Left lung (tissue), 14 donors: ENCODE measurements at places on chromosomes 11 and 22. TPM values are rescaled to one million over a fixed set of nuclear protein-coding genes. Genes with fewer than 3 reads are reported as not detected.

Gene FJX1
- total RNA-seq = 6.6 TPM

GRCh38 chr22:48649466-48649865, 1178.2 kb downstream of the BRD1 start:
- no peak for DNase-seq

- peak; percentile 68 for DNase-seq
Observed at GRCh38 chr22:18044548-18045271, 20.3 kb upstream of the MICAL3 start.

Gene PPFIA1
- 52.8 TPM for total RNA-seq

GRCh38 chr11:10580623-10581022, 12.2 kb upstream of the LYVE1 start:
- no peak for DNase-seq

Gene SPTBN2
- 26.4 TPM for total RNA-seq

- no peak for DNase-seq
Observed at GRCh38 chr11:17432002-17432401, 43.5 kb upstream of the KCNJ11 start.

Gene HPX
- 0.86 TPM for total RNA-seq

GRCh38 chr22:34236527-34236926, 316.3 kb upstream of the LARGE1 start:
- DNase-seq = no peak

Gene CCDC73
- 0.18 TPM for total RNA-seq

GRCh38 chr11:98572941-98573340, 447.8 kb upstream of the CNTN5 start:
- DNase-seq = no peak

- no peak for DNase-seq
Observed at GRCh38 chr22:48257685-48258055, 1495.2 kb downstream of the TBC1D22A start.

Gene MYBPC3
- total RNA-seq = 2.0 TPM

DNA sequence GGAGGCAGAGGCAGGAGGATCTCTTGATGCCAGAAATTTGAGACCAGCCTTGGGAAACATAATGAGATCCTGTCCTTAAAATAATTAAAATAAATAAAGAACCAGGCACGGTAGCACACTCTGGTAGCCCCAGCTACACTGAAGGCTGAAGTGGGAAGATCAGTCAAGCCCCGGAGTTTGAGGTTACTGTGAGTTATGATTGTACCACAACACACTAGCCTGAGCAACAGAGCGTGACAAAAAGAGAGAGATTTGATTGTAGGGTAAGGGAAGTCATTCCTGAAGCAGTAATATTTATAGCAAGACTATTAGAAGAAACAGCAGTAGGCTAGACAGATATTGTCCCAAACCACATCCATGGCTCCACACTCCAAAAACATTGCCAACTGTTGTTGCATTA, 1408.4 kb upstream of the TENM4 start:
- DNase-seq = no peak

DNA sequence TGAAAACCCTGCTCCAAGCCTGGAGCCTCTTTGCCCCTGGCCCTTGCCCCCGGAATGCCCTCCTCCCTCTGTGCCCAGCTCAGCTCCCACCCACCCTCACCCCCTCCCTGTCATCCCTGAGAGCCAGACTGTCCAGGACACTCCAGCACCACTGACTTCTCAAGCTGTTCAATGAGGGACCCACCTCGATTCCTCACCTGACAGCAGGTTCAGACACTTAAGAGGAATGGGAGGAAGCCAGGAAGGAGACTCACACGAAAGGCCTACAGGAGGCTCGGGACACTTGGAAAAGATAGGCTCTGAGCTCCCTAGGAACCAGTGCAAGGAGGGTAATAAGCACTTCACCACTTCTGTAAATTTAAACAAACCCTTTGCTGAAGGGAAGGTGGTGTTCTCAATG, 35.8 kb downstream of the IGLL5 start:
- DNase-seq = no peak

- DNase-seq = no peak
Observed at GRCh38 chr11:117950993-117951961, 22.1 kb upstream of the TMPRSS13 start.

GRCh38 chr11:9320047-9320446, 5.7 kb upstream of the TMEM41B start:
- no peak for DNase-seq

GRCh38 chr11:70594606-70595005, 196.3 kb downstream of the CTTN start:
- no peak for DNase-seq

DNA sequence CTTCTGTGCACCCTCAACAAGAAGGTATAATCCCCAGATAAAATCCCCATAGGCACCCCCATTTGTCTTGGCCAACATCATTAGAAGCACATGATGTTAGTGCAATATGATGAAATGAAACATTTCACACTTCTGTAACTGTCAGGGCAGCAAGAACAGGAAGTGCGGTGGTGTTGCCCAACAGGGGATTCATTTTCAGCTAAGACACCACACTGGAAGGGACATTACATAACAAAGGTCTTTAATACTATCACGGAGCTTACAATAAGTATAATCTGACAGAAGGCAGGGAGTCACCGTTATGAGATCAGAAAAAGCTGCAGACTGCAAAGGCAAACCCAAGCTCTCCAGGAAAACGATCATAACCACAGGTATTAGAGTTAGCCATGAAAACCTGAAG, 2.0 kb downstream of the OR52W1 start:
- peak; percentile 87 for DNase-seq

GRCh38 chr11:70173018-70173417, 30.1 kb upstream of the FADD start:
- DNase-seq = no peak

DNA sequence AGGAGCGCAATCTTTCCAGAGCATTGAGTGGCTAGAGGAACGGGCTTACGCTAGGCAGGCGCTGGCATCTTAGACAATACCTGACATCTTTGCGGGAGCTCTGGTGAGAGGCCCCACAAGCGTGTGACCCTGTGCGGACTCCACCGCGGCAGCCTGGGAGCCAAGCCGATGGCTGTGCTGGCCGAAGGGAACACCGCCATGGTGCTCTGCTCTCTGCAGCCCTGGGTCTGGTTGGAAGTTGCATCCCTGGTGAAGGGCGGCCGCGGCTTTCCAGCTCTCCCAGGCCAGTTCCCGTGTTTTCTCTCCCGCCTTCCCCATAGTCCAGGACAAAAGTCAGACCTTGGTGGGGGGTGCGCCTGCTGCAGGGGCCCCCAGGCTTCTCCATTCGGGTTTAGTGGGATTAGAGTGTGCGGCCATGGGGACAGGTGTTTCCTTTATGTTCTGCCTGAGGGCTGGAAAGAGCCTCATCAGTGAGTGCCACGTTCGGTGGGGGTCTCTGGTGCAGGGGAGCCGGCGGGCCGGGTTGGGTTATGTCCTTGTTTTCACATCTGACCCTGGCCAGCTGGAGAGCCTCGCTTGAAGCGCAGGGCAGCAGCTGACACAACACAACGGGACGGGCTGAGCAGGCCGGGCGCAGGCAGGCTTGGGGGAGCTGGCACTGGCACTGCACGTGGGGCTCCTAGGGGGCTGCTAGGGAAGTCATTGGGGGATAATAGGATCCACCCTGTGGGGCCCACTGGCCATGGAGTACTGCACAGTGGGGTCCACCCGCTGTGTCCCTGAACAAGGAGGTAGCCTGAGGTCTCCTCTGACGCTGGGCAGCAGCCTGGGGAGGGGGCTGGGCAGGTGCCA, 94.8 kb downstream of the KCNQ1 start:
- DNase-seq = peak; percentile 19

Gene NAP1L4
- 122 TPM for total RNA-seq

- peak; percentile 6 for DNase-seq
Observed at GRCh38 chr11:120031612-120032600, 106.0 kb downstream of the TRIM29 start.

Gene CAVIN3
- 61.2 TPM for total RNA-seq

GRCh38 chr11:128498721-128499245, 88.6 kb downstream of the ETS1 start:
- no peak for DNase-seq

DNA sequence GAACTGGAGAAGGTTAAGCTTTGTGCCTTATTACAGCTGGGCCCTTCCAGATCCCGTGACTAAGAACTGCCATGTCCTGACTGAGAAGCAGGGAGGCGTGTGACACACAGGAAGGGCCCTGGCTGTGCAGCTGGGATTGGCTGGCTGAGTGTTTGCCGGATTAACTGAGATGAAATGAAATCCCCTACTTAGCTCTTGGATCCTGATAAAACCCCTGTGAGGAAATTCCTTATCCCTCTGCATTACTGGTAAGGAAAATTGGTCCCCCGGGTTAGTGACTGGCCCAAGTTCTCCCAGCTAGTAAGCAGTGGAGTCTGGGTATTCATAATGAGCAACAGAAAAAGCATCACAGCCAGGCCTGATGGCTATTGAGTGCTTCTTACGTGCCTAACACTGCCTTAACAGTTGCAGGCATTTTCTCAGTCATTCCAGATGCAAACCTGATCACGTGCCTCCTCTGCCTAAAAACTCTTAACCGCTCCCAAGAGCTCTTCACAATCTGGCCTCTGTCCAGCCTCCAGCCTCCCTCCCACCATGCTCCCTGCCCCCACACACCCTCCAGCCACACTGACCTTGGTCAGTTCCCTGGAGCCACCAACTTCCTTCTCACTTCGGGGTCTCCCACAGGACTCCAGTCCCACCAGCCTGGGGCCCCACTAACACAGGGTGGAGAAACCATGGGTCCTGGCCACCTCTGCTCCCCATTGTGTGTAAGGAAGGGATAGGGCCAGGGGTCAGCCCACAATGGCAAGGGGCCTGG, 37.8 kb downstream of the ARRB1 start:
- peak; percentile 81 for DNase-seq

DNA sequence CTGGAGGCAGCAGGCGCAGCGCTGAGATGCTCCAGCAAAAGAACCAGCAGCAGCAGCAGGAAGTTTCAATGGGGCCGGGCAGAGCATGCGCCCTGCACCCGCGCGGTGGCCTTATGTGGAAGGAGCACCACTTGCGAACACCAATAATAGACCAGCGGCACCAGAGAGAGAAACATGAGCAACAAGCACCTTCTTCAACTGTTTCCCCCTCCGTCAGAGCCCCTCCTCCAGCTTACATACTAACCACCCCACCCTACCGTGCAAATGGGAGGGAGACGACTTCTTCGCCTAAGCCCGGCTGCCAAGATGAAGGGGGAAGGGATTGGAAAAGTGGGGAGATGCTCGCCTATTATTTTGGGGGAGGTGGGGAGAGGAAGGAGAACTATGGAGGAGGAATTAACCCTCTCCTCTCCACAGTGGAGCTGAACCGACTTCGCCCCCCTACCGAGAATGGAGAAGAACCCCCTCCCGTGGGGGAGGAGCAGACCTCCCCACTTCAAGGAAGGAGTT, 1.1 kb downstream of the RSF1 start:
- DNase-seq = peak; percentile 96

GRCh38 chr11:13851691-13852090, 110.8 kb upstream of the SPON1 start:
- no peak for DNase-seq
